ENCODE measurements at places on chromosomes 2 and 18.

DNA sequence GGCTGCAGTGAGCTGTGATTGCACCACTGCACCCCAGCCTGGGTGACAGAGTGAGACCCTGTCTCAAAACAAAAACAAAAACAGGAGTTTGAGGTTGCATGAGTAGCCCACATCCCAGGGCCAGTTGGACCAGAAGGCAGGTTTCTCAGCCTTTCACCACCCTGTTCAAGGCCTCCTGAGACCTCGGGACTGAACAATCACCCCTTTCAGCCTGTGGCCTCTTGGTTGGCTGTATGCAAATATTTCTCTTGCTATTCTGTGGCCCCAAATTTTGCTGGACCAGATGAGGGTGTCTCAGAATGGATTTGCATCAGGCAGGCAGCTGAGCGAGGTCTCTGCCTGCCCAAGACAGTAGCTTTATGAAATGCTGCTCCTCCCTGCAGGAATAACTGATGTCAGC is 56.9 kb downstream of the DPYSL5 start:
- no peak for DNase-seq

GRCh38 chr2:30115141-30115980 is 31.4 kb upstream of the YPEL5 start:
- DNase-seq: peak; percentile 77

DNA sequence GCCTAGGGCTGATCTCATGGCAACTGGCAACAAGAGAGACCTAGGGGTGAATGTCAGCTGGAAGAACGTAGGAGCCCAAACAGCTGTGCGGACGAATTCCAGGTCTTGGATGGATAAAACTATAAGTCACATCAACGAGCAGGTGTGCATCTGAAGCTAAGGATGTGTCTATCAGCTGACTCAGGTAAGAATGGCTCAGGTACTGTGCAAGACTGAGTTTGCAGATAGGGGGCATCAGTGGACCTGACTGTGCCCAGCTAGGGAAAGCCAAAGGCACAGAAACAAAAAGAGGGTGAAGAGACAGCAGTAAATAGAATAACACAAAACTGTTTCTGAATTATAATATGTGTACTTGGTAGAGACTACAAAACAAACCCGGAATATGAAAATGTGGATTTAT is 357.3 kb downstream of the ZEB2 start:
- peak; percentile 24 for DNase-seq

GRCh38 chr2:217886091-217886490 is 116.7 kb downstream of the TNS1 start:
- DNase-seq: no peak

GRCh38 chr2:190563646-190564045 is 29.1 kb upstream of the NEMP2 start:
- no peak for DNase-seq

GRCh38 chr2:100976645-100977391 is 25.3 kb upstream of the RPL31 start:
- DNase-seq: no peak

GRCh38 chr2:50455351-50455939 is 576.5 kb downstream of the NRXN1 start:
- no peak for DNase-seq

DNA sequence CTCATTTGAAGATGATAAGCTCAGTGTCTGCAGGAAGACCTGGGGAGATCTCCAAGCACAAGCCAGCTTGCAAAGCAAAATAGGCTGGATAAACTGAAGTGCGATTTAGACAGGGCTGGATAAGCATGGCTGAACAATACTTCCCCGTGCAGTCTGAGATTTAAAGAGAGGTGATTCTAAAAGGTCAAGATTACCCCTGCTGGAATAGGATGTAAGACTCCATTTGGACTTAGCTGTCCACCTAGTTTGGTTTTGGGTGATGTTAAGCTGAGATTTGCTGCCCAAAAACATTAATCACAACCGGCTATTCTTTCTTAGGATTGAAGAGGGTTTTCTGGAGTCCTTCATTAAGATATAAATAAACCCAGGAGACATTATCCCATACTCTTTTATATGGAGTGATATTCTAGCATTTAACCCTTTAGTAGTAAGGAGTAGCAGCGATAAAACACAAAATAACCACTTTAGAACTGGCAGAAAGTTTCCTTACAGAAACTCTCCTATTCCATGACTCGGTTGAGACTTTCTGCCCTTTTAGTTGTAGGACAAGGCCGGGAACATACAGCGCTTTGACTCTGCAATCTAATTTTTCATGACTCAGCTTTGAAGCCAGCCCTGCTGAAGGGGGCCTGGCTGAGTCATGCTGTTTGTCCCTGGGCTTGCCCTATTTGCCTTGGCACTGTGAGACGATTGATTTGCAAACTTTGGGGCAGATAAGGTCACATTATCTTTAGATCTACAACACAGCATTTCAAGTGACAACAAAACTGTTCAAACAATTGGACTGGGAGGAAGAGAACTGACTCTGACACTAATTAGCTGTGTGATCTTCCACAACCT is 238.2 kb downstream of the GCA start:
- no peak for DNase-seq

- peak; percentile 76 for DNase-seq
Measured at GRCh38 chr2:12717191-12718014, 667 bp downstream of the TRIB2 start.

DNA sequence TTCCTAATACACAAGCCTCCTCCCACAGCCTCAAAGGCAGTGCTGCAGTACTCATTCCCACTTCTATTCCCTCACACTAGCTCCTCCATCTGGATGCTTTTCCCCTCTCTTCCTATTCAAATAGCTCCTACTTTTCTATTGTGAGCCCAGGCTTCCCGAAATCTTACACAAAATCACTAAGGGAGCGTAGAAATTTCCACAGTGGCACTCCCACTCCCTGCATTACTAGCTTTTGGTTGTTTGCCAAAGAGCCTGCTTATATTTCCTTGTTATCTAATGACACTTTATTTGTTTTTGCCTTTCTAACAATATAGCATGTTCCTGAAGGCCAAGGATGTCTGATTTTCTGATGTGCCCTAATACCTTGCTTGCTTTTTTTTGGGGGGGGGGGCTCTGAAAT is 10.9 kb downstream of the EPAS1 start:
- DNase-seq: no peak

DNA sequence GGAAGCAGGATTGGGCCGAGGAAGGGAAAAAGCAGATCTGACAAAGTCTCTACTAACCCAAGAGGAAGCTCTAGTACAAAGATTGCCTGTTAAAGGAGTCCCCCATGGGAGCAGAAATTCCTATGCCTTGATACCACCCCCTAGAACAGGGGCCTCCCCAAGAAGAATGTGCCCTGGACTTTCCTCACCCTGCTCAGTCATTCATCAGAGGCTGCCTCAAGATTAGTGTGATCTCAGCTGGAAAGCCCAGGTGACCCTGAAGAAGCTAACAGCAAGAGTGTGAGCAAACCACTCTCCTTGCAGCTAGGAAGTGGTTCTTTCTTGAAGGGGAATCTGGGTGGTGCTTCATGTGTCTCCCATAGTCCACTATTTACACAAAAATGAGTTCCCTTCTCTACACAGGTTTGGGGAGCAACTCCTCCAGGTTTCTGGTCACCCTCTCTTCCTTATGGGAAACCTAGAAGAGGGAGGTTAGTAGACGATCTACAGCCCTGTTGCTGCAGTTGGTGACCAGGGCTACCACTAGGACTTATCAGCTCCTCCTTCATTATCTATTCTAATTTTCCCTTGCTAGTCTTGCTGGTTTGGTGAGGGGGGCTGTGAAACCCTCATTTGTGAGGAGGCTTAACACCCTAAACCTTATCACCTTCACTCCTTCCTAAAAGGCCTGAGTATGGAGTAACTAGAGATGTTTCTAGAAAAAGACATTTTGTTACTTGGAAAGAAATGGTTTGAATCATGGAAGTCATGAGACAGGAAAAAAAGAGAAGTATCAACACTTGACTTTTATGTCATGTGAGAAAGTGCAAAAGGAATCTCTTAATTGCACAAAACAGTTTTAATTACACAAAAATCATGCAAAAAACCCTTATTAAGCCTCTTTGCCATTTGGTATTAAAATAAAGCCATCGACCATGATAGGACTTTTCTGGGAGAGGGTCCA is 2.9 kb upstream of the WDR7 start:
- no peak for DNase-seq

DNA sequence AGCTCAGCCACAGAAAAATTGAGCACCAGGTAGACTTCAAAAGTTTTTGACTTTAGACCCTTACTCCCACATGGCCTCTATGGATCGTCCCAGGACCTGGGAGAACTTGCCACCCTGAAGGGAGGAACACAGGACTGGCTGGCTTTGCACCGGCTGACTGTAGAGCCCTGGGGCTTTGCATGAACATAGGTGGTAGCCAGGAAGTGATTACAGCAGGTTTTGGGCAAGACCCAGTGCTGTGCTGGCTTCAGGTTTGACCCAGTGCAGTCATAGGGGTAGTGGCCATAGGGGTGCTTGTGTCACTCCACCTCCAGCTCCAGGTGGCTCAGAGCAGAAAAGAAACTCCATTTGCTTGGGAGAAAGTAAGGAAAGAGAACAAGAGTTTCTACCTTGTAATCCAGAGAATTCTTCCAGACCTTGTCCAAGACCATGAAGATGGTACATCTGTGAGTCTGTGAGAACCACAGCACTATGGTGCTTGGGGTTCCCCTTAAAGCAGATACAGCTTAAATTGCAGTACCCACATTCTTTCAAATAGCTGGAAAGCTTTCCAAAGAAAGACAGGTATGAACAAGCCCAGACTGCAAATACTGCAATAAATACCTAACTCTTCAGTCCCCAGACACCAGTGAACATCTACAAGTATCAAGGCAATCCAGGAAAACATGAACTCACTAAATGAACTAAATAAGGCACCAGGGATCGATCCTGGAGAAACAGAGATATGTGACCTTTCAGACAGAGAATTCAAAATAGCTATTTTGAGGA is 13.0 kb upstream of the SESTD1 start:
- DNase-seq: no peak

DNA sequence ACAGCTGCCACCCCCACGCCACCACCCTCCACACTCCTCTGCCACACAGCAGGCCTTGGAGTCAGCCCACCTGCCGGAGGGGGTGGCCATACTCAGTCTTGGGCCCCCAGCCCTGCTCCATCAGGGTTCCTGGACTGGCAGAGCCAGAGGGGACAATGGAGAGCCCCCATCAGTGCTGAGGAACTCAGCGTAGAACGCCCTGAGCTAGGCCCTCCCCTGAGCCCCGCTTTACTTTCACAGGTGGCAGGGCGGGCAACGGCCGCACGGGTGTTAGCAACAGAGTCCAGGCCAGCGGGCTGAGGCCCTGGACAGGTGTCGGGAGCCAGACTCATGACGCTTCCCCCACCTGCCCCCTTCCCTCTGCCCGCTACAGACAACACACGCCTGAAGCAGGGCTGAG is 47.1 kb downstream of the FOSL2 start:
- no peak for DNase-seq

- no peak for DNase-seq
Measured at GRCh38 chr2:74321737-74322136, 21.5 kb downstream of the SLC4A5 start.

- DNase-seq: peak; percentile 96
Measured at GRCh38 chr2:138433995-138434951, 67.3 kb upstream of the SPOPL start.

- DNase-seq: no peak
Measured at GRCh38 chr18:34321066-34321465, 96.4 kb upstream of the NOL4 start.

GRCh38 chr18:76274468-76275289 is 220.4 kb downstream of the ZNF516 start:
- no peak for DNase-seq

- peak; percentile 59 for DNase-seq
Measured at GRCh38 chr2:159133797-159134196, 152.7 kb downstream of the WDSUB1 start.

DNA sequence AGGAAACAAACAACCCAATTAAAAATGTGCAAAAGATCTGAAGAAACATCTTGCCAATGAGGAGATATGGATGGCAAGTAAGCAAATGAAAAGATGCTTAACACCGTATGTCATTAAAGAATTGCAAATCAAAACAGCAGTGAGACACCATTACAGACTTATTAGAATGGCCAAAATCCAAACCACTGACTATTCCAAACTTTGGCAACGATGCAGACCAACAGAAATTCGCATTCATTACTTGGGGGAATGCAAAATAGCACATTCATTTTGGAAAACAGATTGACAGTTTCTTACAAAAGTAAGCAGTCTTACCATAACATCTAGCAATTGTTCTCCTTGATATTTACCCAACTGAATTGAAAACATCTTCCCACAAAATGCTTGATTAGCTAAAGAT is 1118.7 kb downstream of the SUCLG1 start:
- DNase-seq: peak; percentile 7

DNA sequence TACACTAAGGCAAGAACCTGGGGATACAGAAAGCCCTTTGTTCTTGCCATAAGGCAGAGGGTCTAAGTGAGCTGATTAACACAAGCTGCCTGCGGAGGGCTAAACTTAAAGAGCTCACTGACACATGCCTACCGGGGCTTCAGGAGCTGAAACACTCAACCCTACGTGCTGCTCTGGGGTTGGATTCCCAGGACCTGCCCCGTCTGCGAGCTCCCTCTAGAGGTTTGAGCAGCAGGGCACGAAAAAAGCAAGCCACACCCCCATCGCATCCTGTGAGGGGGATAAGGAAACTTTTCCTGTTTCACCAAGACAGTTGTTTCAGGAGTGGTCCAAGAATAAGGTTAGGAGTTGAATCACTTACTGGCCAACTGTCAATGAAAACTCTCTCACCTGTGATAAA is 562.1 kb downstream of the TMX3 start:
- no peak for DNase-seq

DNA sequence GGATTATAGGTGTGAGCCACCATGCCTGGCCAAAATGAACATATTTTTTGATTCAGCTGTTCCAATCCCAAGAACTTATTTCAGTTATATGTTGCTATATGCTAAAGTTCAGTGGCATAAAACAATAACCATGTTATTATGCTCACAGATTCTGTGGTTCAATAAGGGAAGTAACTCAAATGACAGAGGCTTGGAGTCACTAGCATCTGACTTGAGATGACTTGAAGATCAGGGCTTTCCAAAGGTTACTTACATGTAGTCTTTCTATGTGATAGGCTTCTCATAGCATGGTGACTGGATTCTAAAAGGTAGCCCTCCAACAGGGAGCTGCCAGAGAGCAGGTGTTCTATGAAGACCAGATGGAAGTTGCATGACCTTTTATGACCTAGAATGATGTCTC is 17.2 kb downstream of the CLK1 start:
- no peak for DNase-seq

GRCh38 chr2:75221862-75222261 is 22.5 kb upstream of the TACR1 start:
- DNase-seq: no peak

DNA sequence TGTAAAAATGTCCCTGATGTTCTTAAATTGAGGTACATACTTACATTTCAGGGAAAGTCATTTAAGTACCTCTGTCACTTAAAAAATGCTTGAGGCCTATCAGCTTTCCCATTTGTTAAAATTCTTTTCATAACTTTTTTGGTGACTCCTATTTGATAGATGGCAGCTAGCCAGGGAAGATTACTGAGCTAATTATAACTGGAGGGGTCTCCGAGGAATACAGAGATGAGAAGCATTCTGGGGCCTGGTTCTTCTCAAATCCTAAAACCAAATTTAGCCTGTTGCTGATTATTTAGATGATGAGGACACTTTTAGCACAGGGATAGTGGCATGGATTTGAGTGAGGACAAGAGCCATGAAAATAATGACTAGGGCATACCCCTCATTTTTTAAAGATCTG is 4.8 kb downstream of the UGP2 start:
- no peak for DNase-seq
